ENCODE measurements at places on chromosomes 7 and 10.

DNA sequence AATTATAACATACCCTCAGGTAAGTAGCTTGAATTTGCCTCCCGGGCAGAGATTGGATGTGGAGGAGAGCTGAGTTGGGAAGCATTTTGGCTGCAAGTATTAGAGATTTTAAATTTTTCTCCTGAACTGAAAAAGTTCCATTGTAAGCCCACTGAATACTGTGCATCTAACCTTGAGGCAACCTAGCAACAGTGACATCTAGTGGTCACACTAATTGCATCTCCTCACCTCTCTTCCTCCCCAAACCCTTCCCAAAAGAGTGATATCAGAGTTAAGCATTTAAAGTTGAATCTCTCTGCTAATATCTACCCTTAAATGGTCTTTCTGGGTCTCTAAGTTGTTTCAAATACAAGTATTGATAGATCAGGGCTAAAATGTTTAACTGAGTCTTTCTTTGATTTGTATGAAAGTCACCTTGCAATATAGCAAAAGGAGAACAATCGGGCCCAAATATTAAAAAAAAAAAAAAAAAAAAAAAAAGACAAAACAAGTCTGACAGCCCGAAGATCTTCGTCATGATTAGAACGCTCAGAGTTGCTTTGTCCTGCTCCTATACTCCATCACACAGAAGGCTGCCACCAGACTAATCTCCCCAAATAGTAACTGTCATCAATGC, 40.4 kb upstream of the DLX5 start:
- DNase-seq = no peak

DNA sequence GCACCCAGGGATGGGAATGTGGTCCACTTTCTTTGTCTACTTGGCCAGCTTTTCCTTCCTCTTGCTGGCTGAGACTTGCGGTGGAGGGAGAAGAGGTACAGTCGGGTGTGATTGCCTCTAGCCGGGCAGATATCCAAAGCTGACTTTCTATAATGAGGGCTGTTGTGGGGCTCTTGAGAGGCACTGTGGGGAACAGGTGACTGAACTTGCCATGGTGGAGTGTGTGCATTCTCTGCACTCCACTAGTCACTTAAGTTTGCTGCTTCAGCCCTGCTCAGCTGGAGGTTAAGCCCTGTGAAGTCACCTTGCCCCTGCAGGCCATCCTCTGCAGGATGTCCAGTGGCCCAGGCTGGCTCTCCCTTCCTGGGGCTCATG, 116.6 kb downstream of the AOAH start:
- no peak for DNase-seq

GRCh38 chr7:158303121-158303520, 284.5 kb downstream of the PTPRN2 start:
- DNase-seq = no peak

- no peak for DNase-seq
Observed at GRCh38 chr10:13115832-13116803, 16.2 kb downstream of the OPTN start.

DNA sequence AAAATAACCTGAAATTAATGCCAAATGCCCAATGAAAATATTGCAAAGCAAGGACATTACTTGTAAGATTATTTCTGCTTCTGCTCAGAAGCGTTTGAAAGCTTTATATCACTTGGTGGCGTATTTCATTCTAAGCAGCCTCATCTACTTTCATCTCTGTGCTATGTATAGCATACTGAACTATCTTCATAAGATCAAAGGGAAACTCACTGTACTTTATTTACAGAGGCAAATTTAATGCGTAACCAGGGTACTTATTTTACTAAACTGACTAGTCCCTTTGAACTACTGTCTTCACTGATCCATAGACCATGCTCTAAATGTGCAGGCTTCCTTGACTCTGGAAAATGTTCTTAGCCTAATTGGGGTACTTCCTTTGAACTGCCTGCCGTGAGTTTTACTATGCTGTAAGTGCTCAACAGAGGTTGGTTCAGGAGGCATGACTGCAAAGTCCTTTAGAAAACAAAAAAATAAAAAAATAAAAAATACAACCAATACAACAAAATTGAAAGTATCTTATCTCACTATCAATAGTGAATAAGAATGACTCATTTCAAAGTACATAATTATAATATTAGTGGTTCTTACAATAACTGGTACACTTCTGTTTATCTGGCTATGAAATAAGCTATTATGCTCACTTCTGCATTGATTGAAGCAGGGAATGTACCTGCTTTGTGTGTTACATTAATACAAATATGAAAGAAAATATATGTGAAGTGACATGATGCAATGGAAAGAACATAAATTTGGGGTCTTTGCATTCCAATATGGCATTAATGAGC, 41.0 kb upstream of the TSPAN12 start:
- DNase-seq = no peak

DNA sequence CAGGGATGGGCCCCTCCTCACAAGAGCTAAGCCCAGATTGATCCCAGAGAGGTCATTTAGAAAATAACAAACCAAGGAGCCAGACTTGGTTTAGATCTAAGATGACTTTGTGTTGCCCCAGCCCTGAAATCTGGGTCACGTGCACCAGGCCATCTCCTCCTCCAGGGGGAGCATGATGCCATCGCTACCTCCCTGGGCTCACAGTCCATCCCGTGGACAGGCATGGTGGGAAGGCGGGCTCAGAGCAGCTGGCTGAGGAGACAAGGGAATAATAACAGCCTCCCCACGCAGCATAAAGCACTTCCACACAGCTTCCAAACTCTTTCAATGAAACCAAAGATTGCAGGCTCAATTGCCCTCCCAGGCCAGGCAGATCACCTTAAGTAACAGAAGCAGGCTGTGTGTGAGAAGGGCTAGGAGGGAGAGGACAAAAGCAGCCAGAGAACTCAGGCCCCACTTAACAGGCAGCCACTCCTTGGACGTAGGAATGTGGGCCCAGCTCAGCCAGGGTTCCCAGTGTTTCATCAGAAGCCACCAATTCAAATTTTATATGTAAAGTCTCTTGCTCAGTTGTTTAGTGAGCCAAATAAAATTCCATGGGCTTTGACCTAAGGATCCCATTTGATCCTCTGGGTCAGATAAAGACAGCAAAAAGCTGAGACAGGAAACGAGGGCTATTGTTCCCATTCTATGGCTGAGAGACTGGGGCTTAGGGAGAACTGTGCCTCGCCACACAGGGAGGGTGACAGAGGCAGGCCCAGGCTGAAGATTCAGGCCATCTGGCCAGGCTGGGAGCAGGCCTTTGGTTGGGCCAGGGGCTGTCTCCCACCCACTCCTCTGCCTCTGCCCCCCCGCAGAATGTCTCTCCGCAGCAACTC, 100.2 kb downstream of the COL13A1 start:
- DNase-seq = peak; percentile 40

DNA sequence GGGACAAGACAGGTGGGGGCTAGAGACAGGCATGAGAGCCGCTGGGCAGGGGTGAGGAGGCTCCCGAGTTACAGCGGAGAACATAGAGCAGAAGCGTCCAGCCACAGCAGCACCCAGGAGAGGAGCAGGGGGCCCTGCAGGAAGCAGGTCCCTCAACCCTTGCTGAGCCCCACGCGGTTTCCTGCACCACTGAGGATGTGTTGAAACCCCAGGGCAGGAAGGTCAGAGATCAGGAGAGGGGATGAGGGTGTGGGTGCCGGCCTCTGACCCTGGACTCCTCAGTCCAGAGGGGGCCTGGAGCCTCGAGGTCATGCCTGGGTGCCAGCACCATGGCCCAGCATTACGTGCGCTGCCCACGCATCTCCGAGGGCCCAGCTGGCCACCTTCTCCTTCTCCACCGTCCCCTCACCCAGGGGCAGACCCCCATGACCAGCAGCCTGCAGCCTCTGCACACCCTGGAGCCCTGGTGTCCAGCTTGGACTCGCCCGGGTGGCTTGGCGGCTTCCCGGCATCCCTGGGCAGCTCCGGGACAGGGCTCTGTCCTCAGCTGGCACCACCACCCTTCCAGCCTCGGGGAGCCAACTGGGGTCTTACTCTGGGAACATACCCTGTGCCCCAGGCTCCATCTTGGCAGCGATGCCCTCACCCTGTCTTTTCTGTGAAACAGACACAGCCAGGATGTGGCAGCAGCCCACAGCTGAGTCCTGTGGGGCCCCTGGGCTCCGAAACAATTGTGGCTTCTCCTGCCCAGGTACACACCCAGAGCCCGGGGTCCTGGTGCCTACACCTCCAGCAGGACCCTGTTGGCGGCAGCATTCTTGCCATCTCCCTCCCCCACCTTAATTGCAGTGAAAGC, 52.0 kb downstream of the STK32C start:
- no peak for DNase-seq

- no peak for DNase-seq
Observed at GRCh38 chr10:109892117-109892516, 31.2 kb downstream of the XPNPEP1 start.
